ENCODE measurements at places on chromosomes 16 and 17.

DNA sequence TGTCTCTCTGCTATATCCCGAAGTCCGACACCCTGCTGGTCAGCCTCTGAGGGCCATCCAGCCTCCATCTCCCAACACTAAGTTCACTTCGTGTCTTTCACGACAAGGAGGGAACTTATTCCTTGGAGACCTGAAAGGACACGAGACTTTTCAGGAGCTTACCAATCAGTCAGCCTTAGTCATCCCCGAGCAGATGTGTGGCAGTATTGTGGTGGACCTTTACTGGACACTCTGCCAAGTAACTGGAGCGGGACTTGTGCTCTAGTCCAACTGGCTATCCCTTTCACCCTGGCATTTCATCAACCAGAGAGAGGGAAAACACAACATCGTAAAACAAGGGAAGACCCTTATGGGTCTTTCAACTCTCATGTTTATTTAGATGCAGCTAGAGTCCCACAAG, 87.1 kb downstream of the EMP2 start:
- no peak for DNase-seq

GRCh38 chr17:59353936-59354755, 22.7 kb downstream of the YPEL2 start:
- no peak for DNase-seq

- no peak for DNase-seq
Measured at GRCh38 chr16:1486551-1487390, 2.0 kb downstream of the PTX4 start.

- DNase-seq, result no peak
Measured at GRCh38 chr17:17853811-17854447, 17.1 kb upstream of the SREBF1 start.

DNA sequence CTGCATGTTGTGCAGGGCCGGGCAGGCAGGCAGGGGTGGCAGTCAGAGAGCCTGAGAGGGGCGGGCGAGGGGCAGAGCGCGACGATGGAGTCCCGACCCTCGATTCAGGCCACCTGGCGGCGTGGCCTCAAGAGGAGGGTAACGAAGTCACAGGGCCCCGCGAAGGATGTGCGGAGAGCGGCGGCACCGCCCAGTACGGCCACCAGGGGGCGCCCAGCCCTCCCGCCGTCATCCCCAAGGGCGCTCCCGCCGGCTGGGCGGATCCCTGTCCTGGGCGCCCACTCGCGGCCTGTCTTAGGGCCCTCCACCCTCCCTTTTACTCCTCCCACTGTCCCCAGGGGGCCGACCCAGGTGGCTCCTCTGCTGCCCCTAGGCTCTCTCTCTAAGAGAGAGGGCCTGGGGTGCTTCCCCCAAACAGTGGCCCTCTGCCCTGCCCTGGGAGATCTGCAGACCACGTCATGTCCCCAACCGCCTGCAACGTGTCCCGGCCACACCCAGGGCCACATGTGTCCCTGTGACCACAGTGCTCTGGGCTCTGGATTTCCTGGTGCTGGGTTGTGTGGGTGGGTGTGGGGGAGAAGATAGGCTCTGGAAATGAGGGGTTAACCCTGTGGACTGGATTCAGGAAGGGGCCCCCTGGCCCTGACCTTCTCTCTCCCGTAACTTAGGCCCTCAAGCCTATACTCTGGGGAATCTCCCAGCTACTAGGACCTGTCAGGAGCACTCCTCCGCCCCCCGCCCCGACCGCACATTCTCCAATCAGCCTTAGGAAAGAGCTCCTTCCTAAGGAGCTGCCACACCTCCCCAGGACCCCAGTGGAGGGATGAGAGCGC, 5.9 kb downstream of the DPEP2 start:
- DNase-seq, result peak; percentile 70

DNA sequence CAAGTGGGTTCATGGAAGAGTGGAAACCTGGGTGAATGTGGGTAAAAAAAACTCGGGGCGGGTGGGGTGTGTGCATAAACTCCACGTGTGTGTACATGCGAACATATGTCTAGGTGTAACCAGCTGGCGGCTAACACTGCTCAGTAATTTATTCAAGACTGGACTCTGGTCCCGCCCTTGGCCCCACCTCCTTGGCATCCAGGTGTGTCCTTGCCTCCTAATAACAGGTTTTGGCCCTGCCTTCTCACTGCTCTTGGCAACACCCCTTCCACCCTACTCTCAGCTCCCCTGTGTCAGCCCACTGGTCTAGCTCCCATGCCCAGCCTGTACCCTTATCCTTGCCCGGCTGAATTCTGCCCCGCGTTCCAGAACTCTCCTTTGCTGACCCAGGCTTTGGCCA, 8.3 kb downstream of the FLII start:
- DNase-seq, result no peak

- DNase-seq, result no peak
Measured at GRCh38 chr16:77995843-77996455, 26.4 kb upstream of the CLEC3A start.

- DNase-seq, result no peak
Measured at GRCh38 chr17:31623990-31624389, 232.5 kb downstream of the RAB11FIP4 start.

DNA sequence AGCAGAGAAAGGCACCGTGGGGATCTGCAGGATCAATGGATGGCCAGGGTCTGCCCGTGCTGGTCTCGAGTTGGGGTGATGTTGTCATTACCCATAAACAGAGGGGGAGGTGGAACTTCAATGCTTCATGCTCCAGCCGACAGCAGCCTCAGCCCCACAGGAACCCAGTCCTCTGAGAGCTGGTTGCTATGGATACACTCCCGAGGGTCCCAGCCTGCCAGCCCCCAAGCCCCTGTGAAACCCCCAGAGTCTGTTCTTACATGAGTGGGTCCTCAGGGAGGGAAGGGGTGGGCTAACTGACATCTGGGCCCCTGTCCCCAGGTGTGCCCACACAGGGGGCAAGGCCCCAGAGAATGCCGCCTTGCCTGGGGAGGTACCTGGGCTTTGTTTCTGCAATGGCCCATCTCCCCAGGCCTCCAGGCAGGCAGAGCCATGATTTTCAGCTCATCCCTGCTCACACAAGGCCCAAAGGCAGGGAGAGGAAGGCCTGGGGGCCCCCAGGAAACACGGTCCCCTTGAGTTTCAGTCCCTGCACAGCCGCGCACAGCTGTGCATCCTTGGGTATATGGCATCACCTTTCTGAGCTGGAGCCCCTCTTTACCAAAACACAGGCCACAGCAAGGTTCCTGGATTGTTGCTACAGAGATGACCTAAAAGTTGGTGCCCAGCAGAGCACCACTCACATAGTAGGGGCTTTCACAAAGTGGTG, 223.7 kb downstream of the ZNF423 start:
- no peak for DNase-seq

DNA sequence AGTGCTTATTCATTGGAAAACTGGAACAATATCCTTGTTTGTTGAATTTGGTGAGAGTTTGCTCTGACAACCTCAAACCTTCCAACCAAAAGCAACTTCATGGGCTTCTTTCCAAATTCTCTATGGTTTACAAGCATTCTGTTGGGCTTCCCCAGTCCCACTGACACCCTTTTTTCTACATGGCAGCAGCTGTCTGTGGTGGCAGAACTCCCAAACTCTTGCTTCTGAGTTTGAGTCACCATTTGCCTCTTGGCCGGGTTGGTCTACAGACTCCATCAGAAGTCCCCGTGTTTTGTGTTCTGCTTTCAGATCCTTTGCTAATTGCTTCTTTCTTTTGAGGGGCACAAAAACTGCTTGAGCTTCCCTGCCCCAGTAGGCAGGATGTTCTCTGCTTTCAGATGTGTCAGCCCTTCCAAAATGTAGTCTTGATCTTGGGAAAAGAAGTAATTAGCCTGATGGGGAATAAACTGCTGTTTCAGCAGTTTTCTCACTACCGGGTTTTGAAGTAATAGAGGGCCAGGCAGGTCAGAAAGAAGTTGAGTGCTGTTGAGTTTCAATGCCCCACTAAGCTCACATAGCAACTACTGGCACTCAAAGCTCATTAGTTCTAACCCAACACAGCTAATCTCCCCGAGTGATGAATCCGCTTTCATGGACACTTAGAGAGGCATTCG, 80.7 kb downstream of the HS3ST3A1 start:
- peak; percentile 90 for DNase-seq

DNA sequence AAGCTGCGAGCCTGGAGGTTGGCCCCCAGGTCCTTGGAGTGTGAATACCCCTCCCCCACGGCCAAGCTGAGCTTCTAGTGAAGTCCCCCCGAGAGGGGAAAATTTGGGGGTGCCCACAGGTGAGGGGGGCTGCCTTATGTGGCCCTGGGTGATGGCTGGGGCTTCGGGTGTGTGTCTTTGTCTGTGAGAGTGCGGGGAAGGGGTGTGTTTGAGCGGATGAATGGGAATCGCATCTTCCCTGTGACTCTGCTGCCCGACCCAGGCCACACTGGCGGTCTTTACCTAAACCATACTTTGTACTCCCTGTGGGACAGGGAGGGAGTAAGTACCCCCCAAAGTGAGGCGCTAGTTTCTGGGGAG, 1.3 kb downstream of the SBK1 start:
- DNase-seq, result no peak

- no peak for DNase-seq
Measured at GRCh38 chr17:12421646-12422306, 243.9 kb upstream of the MYOCD start.

DNA sequence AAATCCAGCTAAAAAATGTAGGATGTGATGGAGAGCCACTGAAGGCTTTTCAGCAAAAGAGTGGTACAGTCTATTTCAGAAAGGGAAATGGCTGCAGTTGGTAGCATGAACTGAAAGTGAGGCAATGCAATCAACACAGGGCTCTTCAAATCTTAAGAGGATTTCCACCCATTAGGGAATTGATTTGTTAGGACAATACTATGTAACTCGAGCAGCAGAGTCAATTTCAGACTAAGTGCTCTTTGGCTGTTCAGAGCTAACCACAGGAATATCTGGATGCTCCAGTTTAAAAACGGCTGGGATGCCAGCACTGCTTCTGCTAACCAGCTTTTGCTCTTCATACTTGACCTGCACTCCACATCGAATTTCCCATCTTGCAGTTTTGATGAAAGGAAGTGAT, 24.6 kb downstream of the CACNG1 start:
- DNase-seq, result peak; percentile 28

DNA sequence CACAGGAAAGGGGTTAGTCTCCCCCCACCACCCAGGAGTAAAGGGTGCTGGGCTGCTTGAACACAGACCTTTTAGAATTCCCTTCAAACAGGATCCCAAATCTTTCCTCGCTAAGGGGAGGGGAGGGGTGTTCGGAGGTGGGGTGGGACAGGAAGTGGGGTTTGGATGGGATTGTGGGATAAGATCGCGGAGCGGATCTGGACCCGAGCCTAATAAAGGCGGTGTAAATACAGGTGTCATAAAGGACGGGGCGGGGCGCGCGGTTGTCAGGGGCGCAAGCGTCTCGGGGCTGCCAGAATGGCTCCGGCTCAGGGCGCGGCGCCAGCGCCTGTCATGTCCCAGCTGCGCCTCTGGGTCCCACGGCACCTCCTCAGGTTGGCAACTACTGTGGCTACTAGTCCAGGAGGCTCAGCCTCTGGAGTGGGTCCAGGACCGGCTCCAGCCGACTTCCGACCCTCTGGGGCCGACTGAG, 59.8 kb upstream of the FBXO47 start:
- DNase-seq, result no peak

DNA sequence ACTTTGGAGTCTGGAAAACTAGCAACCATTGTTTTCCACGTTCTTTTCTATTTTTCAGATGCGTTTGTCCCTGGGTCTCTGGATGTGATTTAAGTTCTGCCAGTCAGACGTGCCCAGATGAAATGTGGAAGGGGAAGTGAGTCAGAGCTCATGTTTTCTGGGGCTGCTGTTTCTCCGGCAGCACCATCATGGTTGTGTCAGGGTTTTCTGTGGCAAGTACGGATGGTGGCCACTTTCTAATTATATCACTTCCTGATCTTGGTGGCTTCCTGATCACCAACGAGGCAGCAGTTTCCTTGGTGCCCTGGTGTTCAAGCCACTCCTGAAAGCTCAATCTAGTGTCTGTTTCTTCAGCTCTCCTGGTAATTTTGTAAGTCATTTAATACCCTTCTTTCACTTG, 31.4 kb upstream of the PMFBP1 start:
- peak; percentile 22 for DNase-seq

DNA sequence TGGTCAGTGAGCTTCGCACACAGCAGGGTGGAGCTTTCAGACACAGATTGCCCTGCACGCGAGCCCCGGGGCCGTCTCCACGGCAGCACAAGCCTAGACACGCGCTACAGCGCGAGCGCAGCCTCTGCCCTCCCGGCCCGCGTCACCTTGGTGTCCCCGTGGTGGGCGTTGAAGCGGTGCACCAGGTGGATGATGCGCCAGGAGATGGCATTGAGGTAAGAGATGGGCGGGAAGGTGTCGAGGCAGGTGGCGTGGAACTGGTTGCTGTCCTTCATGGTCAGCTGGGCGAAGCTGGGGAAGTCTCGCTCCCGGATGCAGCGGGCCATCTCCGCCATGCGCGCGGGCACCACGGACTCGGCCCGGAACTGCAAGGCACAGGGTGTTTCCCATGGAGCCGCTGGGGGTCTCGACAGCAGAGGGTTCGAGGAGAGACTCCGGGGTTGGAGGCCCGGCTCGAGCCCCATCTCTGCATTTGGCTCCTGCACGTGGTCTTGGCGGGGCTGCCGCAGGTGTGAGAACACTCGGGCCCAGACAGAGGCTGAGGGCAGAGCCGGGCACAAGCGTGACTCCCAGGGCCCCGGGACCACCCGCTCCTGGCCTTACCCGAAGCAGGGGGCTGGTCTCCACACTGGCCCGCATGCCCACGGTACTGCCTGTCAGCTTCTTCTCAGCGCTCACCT, 4.3 kb upstream of the CYBA start:
- no peak for DNase-seq

DNA sequence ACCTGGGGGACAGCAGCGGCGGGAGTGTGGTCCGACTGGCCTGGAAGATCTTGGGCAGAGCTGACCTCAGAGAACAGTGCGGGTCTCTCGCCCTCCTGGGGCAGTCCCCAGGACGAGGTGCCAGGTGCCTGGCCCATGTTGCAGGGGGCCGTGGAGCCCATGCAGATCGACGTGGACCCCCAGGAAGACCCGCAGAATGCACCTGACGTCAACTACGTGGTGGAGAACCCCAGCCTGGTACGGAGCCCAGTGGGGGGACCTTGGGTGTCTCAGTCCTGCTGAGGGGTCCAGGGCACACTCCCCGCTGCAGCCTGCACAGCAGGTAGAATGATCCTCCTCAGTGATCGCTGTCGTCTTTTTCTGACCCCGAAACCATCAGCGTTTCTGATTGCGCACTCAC, 1.4 kb downstream of the GPS1 start:
- no peak for DNase-seq

DNA sequence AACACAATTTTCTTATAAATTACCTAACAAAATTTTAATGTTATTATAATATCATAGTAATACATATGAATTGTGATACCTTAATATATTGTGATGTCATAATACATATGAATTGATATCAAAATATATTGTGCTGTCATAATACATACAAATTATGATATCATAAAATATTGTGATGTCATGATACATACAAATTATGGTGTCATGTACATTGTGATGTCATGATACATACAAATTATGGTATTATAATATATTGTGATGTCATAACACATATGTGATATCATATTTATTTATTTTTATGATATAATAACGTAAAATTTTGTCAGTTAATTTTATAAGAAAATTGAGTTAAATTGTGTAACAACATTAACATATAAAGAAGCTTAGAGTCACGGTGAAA, 1927.2 kb downstream of the TP53TG3F start:
- no peak for DNase-seq

GRCh38 chr16:63361032-63361624, 1324.9 kb upstream of the CDH8 start:
- peak; percentile 39 for DNase-seq

GRCh38 chr17:50347117-50347893, 1.4 kb downstream of the XYLT2 start:
- no peak for DNase-seq

- DNase-seq, result no peak
Measured at GRCh38 chr17:74637265-74637664, 13.7 kb upstream of the CD300E start.
